Endothelial cell (in vitro differentiated cells): ENCODE measurements at places on chromosomes 12 and 14. TPM values are rescaled to one million over a fixed set of nuclear protein-coding genes. Genes with fewer than 3 reads are reported as not detected.

GRCh38 chr12:113474635-113475436 is 3.2 kb upstream of the LHX5 start:
- DNase-seq: no peak

The CCDC175 gene
- not detected for total RNA-seq

The ACOT6 gene
- not detected for total RNA-seq

GRCh38 chr12:117279606-117280005 is 81.8 kb downstream of the NOS1 start:
- no peak for DNase-seq

DNA sequence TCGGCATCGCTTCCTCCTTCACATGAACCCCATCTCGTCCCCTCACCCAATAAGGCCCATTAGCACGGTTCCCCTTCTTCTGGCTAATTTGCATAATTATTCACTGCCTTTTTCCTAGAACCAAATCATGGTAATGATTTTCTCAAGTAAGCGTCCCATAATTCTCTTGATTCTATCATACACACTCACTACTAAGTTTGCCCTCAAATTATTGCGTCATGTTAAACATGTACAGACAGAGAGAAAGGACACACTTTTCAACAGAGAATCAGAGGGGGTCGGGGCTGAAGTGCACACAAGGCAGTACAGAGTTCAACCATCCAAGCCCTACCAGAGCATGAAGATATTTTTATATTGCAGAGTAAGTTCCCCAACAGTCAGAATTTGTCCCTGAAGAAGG is 256.6 kb downstream of the FOXN3 start:
- no peak for DNase-seq
